H1 (cell line): ENCODE measurements at places on chromosomes 2 and 18.

GRCh38 chr2:8315531-8316165 is 366.2 kb upstream of the ID2 start:
- peak; percentile 22 for DNase-seq

DNA sequence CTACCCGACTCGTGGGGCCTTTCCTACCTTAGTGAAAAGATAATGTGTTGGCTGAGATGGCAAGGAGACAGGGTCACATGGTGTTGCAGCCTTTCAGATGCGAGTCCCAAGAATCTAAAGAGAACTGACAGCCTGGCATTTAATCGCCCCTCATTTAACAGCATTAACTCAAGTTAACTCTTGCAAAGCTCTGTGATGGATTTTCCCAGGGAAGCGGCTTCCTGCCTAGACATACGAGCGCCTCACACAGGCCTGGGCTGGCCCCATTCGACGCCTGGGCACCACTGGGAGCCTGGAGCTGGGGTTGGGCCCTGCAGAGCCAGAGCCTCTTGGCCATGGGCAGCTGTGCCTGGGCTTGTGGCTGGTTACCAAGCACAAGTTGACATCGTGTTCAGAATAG is 140.8 kb downstream of the SEPTIN10 start:
- no peak for DNase-seq

GRCh38 chr2:79860228-79861058 is 347.6 kb downstream of the CTNNA2 start:
- no peak for DNase-seq

GRCh38 chr18:62759704-62760402 is 44.5 kb downstream of the PHLPP1 start:
- DNase-seq, result no peak

- no peak for DNase-seq
These were observed 283.1 kb upstream of the CHAC2 start for GRCh38 chr2:53484531-53484930.

DNA sequence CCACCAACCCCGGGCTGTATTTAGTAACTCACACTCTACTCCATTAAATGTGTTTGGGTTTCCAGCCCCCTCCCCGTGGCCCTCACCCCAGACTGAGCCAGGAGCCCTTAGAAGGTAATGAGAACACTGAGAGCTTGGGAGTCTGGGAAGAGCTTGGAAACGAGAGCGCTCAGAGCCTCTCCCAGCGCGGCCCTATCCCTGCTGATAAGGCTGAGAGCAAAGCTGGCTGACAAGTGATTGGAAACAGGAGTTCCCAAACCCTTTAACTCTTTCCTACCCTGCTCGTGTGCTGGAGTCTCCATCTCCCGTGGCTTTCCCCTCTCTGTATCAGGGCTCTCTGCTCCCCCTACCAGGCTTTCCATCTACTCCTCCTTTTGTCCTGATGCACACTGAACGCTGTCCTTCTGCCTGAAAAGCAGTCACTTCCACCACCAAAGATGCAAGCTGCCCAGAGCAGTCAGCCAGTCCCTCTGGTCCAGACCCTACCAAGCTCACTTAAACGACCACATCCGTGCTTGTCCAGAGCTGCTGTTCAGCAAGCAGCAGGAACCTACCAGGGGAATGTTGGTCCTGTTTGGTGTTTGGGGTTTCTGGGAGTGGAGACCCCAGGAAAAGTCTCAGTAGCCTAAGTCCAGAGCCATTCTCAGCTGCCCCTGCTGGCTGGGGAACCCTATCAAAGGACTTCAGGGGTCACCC is 100.0 kb upstream of the PKDCC start:
- no peak for DNase-seq

DNA sequence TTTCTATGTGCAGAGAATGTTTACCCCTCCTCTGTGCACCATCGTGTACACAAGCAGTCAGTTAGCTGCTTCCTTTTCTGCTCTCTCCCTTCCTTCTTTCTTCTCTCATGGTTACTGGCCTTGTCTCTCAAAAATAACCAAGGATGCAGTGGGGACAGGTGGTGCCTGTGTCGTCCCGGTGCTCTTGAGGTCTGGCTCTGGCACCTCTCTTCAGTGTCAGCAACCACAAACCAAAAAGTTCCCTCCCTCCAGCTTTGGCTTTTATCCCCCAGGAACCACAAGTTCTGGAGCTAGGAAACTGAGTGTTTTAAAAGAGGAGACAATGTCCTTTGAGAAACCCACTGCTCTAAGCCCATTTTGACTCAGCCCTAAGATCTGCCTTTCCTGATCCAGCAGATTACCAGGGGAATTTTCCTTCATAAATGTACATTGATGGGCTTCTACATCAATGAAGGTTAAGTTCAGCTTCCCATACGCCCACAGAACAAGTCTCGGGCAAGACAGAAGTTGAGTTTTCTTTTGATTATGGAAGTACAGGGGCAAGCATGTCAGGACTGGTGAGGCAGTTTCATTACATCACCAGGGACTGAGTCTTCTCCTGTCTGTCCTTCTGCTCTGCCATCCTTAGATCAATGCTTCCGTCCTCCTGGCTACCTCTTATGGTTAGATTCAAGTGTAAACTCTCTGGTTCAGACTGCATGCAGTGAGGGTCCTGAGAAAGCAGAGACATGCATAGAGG is 232.2 kb downstream of the SETBP1 start:
- no peak for DNase-seq

DNA sequence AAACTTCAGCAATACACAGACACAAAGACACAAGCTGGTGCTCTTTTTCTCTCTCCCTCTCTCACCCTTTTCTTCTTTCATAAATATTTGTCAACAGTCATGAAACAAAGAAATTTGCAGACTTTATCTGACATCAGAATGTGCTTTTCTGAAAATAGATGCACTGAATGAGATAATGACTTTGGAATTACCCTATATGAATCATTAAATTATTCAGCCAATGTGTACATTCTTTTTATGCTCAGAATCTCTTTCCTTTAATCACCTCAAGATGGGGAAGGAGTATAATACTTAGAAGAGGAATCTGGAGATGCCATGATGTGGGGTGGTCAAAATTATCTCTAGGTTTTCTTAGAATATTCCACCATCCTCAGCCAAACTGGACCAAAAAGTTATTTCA is 289.9 kb downstream of the LRRTM1 start:
- DNase-seq, result no peak

- no peak for DNase-seq
These were observed 63.4 kb upstream of the ZBTB7C start for GRCh38 chr18:48472610-48473009.

DNA sequence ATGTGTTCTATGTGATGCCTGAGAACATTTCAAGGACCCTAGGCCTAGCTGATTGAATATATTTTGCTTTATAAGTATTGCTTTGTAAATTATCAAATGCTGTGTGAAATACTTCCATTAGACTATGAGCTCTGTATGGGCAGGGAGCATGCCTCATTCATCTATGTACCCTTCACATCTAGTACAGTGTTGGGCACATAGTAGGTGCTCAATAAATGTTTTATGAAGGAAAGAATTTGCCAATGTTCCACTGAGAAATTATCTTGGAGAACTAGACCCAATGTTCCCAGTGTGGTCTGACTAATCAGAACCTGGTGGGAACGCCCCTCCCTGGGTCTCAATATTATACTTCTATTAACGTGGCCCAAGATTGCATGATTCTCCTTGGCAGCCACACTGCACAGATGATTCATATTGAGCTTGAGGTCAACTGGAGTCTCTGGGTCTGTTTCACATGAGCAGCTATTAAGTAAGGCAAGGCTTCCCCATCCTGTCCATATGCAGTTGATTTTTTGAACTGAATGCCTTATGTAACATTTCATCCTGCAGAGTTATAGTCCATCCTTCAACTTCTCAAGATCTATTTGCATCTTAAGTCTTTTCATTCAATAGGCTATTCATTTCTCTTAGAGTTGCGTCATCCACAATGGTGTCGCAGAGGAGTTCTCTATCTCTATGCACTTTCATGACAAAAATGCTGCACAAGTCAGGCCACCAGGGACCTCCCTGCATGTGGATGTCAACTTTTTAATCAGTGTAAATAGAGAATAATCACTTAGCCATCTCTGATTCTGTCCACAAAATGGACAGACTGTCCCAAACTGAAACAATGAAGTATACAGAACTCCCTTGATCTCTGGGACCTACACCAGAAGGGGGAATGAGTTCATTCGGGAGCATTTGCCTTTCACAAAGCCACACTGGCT is 257.6 kb downstream of the CYP26B1 start:
- no peak for DNase-seq

GRCh38 chr18:57436191-57436964 is 1.2 kb downstream of the ONECUT2 start:
- peak; percentile 61 for DNase-seq

DNA sequence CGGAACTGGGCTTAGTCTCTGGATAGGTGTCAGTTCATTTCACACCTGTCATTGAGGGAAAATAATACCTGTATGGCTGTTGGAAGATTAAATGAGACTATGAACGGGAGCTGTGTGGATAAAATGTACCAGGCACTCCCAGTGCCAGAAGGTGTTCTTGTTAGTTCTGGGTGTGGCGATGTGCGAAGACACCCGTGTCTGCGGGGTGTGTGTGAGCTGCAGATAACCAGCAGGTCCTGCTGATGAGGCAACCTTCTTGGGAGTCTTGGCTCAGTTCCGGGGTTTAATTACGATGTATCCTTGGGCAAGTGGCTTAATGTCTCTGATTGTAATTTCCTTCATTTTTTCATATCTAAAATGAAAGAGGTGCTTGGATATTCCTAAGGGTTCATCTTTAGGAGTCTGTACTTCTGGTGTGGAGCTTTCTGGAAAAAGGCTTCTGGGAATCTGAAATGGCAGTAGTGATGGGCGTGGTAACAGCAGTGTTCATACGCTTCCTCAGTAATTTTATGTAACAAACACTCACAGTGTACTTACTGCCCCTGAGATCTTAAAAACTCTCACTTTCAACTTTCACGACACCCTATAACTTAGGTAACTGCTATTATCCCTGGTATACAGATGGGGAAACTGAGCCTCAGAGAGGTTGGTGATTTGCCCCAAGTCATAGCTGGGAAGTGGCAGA is 35.0 kb downstream of the NEDD4L start:
- DNase-seq, result no peak

DNA sequence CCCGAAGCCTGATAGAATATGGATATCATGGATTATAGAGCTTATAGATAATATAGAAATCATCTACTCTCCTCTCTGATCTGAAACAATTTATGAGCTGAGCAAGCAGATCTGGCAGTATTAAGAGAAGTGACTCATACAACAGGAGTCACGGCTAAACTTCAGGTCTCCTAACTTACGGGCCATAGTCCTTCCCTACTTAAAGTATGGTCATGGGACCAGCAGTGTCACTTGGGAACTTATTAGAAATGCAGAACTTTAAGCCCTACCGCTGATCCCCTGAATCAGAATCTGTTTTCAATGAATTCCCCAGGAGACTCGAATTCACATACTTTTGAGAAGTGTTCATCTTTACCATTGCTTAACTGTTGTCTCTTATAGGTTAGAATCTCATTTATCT is 195.7 kb upstream of the FANCL start:
- no peak for DNase-seq

DNA sequence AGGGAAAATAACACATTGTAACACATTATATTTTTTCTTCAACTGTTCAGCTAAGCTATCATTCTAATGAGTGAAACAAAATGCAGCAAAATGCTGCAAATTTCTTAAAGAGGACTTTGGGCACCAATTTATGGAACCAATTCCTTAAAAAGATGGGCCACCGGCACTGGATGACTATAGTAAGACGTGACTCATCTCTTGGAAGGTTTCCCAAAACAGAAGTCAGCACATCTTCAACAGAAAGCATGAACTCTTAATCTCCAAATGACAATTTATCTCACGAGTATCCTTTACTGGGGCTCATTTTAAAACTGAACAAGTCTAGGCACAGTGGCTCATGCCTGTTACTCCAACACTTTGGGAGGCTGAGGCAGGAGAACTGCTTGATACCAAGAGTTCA is 213.4 kb downstream of the CDH20 start:
- no peak for DNase-seq

DNA sequence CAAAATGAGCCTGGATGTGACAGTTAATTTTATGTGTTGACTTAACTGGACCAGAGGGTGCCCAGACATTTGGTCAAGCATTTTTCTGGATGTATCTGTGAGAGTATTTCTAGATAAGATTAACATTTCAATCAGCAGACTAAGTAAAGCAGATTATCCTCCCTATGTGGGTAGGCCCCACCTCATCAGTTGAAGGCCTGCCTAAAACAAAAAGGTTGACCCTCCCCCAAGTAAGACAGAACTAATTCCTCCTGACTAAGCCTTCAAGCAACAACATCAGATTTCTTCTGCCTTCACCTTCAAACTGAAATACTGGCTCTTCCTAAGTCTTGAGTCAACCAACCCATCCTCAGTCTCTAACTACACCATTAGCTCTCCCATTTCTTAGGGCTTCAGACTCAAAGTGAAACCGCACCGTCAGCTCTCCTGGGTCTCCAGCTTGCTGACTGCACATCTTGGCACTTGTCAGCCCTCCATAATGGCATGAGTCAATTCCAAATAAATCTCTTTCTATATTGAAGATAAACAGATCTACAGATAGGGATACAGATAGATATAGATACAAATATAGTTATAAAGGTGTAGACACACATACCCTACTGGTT is 47.9 kb downstream of the MEMO1 start:
- DNase-seq, result no peak

DNA sequence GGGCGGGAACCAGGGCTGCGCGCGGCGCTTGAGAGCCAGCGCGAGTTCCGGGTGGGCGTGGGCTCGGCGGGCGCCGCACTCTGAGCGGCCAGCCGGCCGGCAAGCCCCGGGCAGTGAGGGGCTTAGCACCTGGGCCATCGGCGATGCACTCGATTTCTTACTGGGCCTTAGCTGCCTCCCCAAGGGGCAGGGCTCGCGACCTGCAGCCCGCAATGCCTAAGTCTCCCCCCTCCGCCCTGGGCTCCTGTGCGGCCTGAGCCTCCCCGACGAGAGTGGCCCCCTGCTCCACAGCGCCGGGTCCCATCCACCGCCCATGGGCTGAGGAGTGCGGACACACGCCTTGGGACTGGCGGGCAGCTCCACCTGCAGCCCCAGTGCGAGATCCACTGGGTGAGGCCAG is 36.5 kb upstream of the MAP2 start:
- DNase-seq, result no peak

DNA sequence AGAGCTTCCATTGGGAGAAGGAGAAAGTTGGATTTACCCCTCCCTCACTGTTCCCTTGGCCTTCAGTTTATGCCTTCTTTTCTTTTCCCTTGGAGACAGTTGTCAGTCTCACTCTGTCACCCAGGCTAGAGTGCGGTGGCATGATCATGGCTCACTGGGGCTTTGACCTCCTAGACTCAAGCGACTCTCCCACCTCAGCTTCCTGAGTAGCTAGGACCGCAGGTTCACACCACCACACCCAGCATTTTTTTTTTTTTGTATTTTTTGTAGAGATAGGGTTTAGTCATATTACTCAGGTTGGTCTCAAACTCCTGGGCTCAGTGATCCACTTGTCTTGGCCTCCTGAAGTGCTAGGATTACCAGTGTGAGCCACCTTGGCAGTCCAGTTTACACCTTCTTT is 49.9 kb downstream of the SLC9A4 start:
- DNase-seq, result no peak
